SK-N-SH (cell line): ENCODE measurements at places on chromosomes 3 and 15.

DNA sequence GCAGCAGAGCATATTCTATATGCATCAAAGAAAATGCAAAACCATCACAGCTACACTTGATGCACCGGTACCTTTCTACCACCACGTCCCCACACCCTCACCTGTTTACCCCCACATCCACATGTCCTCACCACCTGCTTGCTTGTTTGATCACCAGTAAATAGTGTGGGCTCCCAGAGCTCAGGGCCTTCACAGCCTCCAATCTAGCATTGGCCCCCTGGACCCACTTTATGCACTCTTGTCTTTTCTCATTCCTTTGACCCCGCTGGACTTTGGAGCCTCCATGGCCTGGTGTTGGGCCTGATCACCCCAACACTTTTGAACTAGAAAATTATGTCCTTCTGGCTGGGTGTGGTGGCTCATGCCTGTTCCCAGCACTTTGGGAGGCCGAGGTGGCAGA lies 190.1 kb downstream of the PDE8A start:
- no peak for DNase-seq

GRCh38 chr3:187943677-187944389 lies 198.6 kb upstream of the BCL6 start:
- no peak for DNase-seq

GRCh38 chr3:59267021-59267420 lies 217.2 kb upstream of the CFAP20DC start:
- DNase-seq = no peak

- DNase-seq = peak; percentile 6
These were observed 1028.1 kb downstream of the NTRK3 start for GRCh38 chr15:87228460-87228859.

- DNase-seq = peak; percentile 47
These were observed 1560.4 kb downstream of the OTOL1 start for GRCh38 chr3:163056874-163057497.
